ENCODE measurements at places on chromosomes 3 and 15.
A peak's percentile ranks its signal among the peaks of the same experiment; 100 is the strongest.

DNA sequence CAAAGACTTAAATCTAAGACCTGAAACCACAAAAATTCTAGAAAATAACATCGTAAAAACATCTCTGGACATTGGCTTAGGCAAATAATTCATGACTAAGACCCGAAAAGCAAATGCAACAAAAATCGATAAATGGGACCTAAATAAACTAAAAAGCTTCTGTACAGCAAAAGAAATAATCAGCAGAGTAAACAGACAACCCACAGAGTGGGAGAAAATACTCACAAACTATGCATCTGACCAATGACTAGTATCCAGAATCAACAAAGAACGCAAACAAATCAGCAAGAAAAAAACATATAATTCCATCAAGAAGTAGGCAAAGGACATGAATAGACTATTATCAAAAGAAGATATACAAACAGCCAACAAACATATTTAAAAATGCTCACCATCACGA is 749.4 kb downstream of the PLOD2 start:
- no peak for DNase-seq

DNA sequence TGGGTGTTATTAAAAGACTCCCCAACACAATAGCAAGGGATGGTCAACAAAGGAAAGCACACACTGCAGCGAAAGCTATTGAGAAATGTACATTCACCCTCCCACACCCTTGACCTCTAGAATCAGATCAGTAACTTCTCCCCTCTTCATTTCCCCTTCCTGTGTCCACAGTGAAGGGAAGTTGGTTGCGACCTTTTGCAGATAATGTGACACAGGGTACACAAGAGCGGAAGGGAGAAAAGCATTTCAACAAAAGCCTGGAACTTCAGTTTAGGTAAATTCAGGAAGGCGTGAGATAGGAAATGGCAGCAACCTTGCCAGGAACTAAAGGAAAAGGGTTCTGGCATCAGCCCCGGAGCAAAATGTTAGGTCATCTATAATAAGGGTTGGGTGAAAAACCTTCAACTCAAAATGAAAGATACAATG is 899.8 kb downstream of the MCTP2 start:
- DNase-seq: no peak

DNA sequence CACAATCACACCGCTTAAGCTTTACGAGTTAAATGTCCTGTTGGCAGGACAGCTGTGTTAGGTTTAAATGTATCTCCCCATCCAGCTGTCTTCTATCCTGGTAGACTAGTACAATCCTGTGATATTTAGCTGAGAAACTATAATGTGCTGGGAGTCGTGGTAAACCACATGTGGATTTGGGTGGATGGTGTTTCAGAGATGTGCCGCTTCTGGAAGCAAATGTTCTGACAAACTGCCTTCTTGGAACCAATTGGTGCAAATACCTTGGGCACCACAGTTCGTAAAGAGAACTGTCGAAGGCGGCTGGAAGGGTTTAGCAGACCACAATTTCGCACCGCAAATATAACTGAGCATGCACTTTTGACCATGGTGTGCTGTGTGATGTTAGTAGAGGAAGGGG is 15.0 kb downstream of the SCG5 start:
- no peak for DNase-seq

- DNase-seq: no peak
These were observed 197.8 kb downstream of the TBC1D5 start for GRCh38 chr3:17544632-17545031.

GRCh38 chr3:197730200-197730599 is 6.5 kb downstream of the RUBCN start:
- no peak for DNase-seq

GRCh38 chr3:187740421-187741399 is 4.6 kb downstream of the BCL6 start:
- no peak for DNase-seq

DNA sequence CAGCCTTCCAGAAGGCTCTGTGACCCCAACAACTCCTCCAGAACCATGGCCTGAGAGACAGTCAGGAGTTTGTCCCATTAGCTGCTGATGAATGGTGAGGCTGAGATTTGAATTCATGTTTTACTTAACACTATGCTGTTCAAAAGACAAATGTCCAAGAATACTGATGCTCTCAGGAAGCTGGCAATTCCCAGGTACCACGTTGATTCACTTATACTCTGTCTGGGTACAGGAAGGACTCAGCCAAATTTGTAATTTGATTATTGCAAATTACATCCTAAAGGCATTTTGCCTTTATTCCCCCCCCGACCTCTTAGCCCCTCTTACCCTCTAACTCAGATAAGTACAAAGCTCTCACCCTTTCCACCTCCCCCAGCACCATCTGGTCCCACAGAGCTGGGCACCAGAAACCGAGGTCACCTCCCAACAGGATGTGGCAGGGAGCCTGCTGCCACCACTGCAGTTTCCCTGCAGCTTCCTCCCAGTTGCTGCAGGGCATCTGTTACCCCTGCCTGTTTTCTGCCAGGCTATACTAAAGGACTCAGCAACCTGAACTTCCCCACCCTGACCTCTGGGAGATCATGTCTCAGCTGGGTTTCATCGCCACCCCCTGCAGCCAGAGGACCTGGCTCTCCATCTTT is 33.6 kb downstream of the EAF1 start:
- no peak for DNase-seq

- DNase-seq: no peak
These were observed 18.1 kb downstream of the ANXA2 start for GRCh38 chr15:60379525-60380274.

GRCh38 chr15:78321786-78322185 is 18.4 kb upstream of the CRABP1 start:
- DNase-seq: no peak

GRCh38 chr15:101429646-101430045 is 59.9 kb downstream of the PCSK6 start:
- no peak for DNase-seq

- DNase-seq: no peak
These were observed 164.0 kb downstream of the CHST2 start for GRCh38 chr3:143283432-143284128.

- DNase-seq: no peak
These were observed 25.7 kb upstream of the ROBO2 start for GRCh38 chr3:77014226-77014625.

- no peak for DNase-seq
These were observed 187.2 kb downstream of the GHSR start for GRCh38 chr3:172261054-172261453.

DNA sequence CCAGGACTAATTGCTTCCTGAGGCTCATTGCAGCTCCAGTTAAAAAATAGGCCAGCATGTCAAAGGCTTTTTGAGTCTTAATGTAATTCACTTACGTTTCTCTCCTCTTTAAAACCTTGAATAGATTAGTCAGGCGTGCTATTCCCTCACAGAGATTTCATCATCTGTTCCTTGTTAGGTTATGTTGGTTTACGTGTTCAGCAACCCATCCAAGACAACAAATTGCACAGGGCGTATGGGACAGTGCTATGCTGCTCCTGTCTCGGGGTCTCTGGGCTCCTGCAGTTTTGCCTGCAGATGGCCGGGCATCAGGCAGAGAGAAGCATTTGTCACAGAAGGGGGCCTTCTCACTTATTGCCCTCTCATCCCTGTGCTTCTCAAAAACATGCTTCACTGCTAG is 117.1 kb downstream of the CHDH start:
- no peak for DNase-seq

- DNase-seq: peak; percentile 67
These were observed 227.8 kb downstream of the CDIN1 start for GRCh38 chr15:36807134-36807764.

GRCh38 chr15:52140646-52141045 is 28.1 kb upstream of the BCL2L10 start:
- no peak for DNase-seq

- DNase-seq: no peak
These were observed 82.9 kb downstream of the NR1D2 start for GRCh38 chr3:24027946-24028345.

GRCh38 chr3:172167892-172168648 is 128.7 kb downstream of the FNDC3B start:
- DNase-seq: no peak

DNA sequence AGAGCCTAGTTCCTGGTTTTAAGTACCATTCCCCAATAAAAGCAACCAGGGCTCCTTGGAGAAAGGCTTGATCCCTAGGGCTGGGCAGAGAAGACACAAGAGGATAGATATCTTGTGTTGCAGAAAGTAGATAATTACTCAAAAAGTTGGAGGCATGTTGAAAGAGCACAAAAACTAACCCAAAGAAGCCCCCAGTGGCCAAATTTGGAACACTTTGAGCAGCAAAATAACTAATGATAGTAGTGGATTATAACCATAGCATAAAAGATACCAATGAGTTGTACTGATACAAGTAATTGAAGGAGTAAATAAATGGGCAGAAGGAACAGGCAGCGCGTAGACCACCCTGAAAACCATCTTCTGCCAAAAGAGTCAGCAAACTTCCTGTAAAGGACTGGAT is 12.0 kb downstream of the EXOSC7 start:
- DNase-seq: no peak

- DNase-seq: no peak
These were observed 251.0 kb upstream of the PEX5L start for GRCh38 chr3:180287703-180288102.

GRCh38 chr3:124748560-124749198 is 18.4 kb downstream of the UMPS start:
- no peak for DNase-seq

GRCh38 chr3:21750831-21751391 is at the start of gene ZNF385D:
Gene ZNF385D, minus strand, starts transcription at chr3:21751210. Its CDS starts 294 bp downstream, at chr3:21750916.
- DNase-seq: peak; percentile 29

GRCh38 chr3:99651531-99651930 is 13.1 kb downstream of the COL8A1 start:
- DNase-seq: no peak

DNA sequence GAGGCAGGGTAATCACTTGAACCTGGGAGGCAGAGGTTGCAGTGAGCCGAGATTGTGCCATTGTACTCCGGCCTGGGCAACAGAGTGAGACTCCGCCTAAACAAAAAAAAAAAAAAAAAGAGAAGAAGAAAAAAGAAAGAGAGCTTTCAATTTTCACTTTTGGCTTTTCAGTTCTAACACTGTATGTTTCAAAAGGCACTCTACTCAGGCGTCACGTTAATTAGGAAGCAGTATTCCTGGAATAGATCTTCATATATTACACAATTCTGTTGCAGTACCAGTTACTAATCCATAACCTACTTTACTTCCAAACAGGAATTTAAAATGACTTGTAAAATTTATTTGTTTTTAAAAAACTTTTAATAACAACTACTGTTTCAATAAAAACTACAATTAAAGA is 131.7 kb upstream of the PLXND1 start:
- DNase-seq: no peak

- DNase-seq: no peak
These were observed 7.7 kb upstream of the SYN2 start for GRCh38 chr3:11996480-11996879.

Data from urinary bladder (tissue), 4 donors.